ENCODE measurements at places on chromosomes 3 and 15.

DNA sequence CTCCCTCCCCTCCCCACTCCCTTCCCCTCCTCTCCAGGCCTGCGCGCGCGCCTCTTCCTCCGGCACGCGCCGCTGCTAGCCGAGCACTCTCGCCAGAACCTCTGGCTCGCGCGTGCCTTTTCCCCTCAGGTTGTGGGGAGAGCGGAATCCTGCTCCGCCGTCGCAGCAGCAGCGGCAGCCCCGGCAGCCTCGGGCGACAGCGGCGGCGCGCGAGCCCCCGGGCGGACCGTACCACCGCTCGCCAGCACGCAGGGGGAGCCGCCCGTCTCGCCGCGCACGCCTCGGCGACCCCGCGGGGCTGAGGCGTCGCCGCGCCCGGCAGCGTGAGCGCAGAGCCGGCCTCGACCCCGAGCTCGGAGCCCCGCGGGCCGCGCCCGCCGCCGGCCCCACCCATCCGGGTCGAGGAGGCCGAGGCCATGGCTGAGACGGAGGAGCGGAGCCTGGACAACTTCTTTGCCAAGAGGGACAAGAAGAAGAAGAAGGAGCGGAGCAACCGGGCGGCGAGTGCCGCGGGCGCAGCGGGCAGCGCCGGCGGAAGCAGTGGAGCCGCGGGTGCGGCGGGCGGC, at the start of gene CDV3:
Gene CDV3, plus strand, starts transcription at position 58 of the 566 bp plus-strand sequence. Its CDS starts 359 bp downstream, at position 417.
- DNase-seq, result no peak

GRCh38 chr15:81029414-81030300, 28.9 kb downstream of the TLNRD1 start:
- DNase-seq, result no peak

DNA sequence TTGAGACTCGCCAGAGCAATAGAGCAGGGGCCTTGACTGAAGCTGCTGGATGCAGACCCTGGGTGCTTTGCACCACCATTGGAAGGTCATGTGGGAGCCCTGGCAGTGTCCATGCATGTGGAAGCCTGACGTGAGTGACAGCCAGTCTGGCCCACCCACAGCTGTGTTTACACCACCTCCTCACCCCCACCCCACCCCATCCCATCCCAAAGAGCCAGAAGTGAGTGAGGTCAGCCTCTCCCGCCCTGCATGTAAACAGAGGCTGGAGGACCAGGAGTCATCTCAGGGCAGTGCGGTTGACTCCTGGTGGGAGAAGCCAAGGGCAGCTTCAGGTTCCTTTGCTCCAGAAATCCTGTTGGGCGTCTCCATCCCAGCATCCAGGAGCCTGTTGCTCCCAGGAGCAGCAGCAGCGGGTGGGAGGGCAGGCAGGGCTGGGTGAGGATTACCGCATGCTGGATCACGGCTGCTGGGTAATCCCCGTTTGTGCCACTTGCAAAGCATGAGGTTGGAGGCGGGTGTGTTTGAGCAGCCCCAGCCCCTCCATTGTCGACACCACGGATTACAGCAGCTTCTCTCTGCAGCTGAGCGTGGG, 44.6 kb downstream of the CORO2B start:
- no peak for DNase-seq

- peak; percentile 16 for DNase-seq
Measured at GRCh38 chr3:99856437-99857220, 39.0 kb downstream of the CMSS1 start.

DNA sequence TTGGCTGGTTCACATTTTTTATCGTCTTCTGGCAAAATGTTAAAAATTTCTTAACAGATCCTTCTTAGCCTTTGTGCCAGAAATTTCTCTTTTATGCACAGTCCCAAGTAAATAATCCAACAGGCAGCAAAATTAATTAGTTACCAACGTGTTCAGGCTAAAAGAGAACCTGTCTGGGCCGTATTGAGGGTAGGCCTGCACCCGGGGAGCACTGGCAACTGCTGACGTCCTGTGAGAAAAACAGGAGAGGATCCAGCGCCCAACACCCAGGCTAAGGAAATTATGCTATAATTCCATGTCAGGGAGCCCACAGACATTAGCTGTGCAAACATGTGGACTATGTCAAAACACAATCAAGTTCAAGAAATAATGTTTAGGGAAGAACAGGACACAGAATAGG, 30.7 kb upstream of the CSTA start:
- DNase-seq, result no peak

- peak; percentile 30 for DNase-seq
Measured at GRCh38 chr15:80404761-80405553, 775 bp downstream of the ARNT2 start.

DNA sequence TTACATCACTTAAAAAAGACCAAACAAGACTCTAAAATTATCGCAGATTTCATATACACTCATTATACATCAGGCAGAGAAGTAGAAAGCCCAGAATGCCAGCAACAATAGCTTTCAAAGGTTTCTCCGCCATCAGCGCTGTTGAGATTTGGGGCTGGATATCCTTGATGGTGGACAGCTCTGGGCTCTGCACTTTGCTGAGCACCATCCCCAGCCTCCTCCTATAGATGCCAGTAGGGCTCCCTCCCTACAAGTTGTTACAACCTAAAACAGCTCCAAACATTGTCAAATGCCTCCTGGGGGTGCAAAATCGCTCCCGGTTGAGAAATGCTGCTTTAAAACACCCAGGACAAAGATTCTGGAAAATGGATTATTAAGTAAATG, 73.5 kb downstream of the ATP10A start:
- no peak for DNase-seq

- peak; percentile 40 for DNase-seq
Measured at GRCh38 chr3:158659454-158660237, 12.8 kb downstream of the LXN start.
